Aorta (tissue), 5 donors: ENCODE measurements at places on chromosomes 7 and 10. TPM values are rescaled to one million over a fixed set of nuclear protein-coding genes. Genes with fewer than 3 reads are reported as not detected.

INHBA gene
- total RNA-seq, result 30.8 TPM

GRCh38 chr10:18008986-18009385 is 57.3 kb downstream of the SLC39A12 start:
- DNase-seq, result no peak

ENTPD1 gene
- 110 TPM for total RNA-seq

DNA sequence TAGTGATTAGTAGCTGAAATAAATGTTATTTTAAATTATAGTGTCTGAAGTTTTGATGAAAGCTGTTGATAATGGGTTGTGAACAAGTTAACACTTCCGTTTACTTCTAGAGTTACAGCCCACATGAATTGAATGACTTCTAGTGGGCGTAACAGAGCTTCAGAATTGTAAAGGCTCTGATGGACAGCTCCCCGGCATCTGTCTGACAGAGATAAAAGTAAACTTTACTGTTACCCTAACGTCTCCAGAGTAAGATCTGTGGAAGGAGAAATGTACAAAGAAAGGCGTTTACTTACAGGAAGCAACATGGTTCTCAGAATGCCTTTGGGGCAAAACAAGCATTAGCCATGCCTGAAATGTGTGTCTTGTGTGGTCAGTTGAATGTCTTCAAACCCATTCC is 124.4 kb downstream of the ADARB2 start:
- DNase-seq, result no peak

- DNase-seq, result no peak
Observed at GRCh38 chr10:124124123-124124768, 30.8 kb upstream of the CHST15 start.

DNA sequence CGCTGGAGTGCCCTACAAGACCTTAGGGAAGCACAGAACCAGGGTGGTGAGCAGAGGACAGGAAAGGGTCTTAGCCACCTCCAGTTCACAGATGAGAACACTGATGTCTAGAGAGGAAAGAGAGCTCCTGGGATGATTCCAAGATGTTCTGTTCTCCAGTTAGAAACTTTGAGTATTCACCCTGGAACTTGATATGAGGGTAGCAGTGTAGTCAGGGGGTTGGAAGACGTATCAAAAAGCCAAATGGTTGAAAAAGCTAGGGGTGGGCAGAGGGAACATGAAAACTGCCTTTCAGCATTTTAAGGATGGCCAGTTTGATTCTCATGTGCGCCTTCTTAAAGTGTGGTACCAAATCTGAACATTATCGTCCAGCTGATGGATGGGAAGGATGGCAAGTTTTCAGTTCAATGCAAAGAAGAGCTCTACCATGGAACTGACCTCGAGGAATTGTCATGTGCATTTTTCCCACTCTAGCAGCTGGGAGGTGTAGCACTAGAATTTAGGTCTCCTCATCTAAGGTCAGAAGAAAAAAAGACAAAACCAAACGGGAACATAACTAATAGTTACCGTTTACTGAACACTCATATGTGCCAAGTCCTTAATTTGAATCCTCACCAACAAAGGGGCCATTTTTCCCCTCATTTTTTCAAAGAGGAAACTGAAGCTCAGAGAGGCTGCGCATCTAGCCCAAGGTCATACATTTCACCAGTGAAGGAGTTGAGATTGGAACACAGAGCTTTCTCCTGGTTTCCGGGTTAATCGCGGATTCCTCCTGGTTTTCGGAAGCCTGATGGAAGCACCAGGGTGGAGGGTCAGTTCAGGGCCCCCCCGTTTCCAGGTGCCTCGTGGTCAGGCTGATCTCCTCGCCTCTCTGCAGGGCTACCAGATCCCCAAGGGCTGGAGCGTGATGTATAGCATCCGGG is 6.0 kb upstream of the CYP26A1 start:
- no peak for DNase-seq

- no peak for DNase-seq
Observed at GRCh38 chr7:77752016-77752415, 46.2 kb downstream of the TMEM60 start.

EPHB4 gene
- total RNA-seq, result 71.6 TPM

FAM131B gene
- total RNA-seq, result 2.8 TPM

DNA sequence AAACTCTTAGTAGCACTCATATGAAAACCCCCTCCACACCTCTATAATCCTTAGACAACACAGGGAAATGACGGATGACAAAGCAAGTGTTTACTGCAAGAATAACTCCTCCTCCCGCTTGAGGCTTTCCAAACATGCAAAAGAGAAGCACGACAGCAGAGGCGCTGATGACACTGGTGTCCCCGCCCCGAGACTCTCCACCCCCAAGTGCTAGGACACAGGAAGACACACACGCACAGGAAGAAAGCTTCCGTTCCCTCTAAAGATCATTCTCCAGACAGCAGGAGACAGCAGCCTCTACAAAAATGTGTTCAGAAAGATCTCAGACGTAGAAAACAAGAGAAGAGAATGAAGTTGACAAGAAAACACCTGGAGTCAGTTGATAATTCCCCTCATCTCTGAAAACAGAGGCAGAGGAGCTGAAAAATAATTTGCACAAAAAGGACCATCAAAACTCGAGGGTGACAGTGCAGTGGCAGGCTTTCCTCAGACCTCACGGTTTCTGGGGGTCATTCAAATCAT is 90.2 kb downstream of the DLG5 start:
- DNase-seq, result peak; percentile 75

RNF32 gene
- not detected for total RNA-seq

CC2D2B gene
- 12.2 TPM for total RNA-seq

GRCh38 chr10:71262027-71262426 is 49.7 kb downstream of the UNC5B start:
- DNase-seq, result no peak

GRCh38 chr7:111485701-111486380 is 76.5 kb downstream of the IMMP2L start:
- DNase-seq, result no peak

GIMAP7 gene
- 41.8 TPM for total RNA-seq

EPO gene
- total RNA-seq, result not detected

CDC14C gene
- not detected for total RNA-seq

- no peak for DNase-seq
Observed at GRCh38 chr7:129134356-129134987, 10.0 kb upstream of the TSPAN33 start.

DNA sequence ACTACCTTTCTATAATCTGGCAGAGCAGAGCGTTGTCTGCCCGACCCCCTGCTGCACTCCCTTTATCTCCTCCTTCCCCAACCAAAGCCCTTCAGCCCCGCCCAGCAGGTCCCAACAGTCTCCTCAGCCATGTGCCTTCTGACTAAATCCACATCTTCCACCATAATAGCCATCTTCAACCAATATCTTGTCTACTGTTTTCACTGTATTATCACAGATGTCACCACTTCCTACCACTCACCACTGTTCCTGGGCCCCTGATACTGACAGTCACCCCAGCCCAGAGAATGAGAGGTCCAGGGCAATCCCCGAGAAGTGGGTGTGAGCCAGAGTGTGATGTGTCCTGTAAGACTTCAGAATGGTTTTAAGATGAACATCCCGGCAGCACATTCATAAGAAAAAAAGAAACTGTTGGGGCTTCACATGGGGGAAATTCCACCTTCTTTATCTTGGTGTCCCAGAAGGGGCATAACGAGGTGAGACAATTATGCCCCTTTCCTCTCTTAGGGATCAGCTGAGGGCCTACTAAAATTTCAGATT is 25.3 kb downstream of the CCDC6 start:
- DNase-seq, result no peak

- DNase-seq, result no peak
Observed at GRCh38 chr7:47951374-47951773, 3.1 kb upstream of the PKD1L1 start.

DNA sequence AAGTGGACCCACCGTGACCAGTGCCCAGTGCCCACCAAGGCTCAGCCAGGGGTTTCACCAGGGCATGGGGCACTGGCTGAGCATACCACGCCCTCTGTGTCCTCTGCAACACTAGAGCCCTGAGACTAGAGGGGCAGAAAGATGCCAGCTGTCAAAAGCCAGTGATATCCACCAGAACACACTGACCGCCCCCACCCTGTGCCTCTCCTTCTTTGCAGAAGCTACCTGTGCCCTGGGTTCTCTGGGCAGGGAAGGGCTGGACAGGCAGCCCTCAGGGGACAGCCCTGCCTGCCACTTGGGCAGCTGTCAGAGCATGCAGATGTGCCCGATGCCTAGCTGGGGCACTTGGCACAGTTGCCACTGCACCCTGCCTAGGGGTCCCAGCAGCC is 494 bp downstream of the VSIR start:
- no peak for DNase-seq

- DNase-seq, result peak; percentile 82
Observed at GRCh38 chr10:3886191-3886590, 101.2 kb upstream of the KLF6 start.

HMX2 gene
- total RNA-seq, result not detected

GNAT3 gene
- not detected for total RNA-seq

DNA sequence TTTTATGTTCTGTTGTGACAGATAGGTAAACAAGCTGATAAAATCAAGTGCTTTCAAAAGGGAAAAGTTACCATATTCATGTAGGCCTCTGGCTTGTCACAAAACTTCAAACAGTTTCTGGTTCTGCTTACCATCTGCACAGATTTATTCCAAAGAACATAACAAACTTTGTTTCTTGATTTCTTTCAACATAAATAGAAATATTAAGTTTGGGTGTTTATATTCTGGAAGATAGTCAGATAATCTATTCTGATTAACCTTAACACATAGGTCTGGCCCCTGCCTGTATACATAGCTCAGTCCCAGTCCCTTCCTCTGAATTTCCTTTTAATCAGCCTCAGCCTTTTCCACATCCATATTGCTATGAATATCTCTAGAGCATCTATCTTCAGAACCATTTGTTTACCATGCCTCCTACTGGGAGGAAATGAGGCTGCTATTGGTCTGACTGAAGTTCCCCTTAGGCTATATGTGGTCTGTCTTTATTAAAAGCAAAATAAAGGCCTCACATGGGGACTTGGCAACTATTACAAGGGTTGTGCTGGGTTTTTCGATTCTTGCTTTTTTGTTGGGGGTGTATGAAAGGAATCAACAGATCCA is 319.0 kb downstream of the HPSE2 start:
- DNase-seq, result no peak

GRCh38 chr10:42924484-42924883 is 141.9 kb downstream of the BMS1 start:
- no peak for DNase-seq

GRCh38 chr7:24597014-24597413 is 23.8 kb downstream of the PALS2 start:
- no peak for DNase-seq

DNA sequence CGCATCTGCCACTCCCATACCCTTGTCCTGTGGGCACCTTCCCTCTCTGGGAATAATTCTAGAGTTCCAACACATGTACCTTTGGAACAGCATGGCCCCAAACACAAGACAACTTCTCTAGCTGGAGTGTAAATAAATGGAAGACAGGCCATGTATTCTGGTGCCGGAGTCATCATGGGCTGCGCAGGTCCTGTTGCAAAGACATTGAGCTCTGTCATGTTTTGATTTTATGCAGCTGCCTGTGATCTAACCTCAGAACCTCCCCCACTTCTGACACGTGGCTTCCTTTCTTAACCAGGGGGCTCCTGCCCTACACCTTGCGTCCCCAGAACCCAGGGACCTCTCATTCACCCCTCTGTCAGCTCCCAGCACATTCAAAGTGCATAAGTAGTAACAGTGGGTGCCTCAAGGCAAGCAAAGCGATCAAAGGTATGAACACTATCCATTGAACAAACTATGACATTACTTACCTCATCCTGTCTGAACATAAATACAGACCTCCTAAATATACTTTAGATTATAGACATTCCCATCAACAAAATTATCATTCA is 219.9 kb downstream of the FGFR2 start:
- no peak for DNase-seq

GRCh38 chr7:142590830-142591457 is 158.3 kb upstream of the PRSS1 start:
- no peak for DNase-seq

STEAP1B gene
- total RNA-seq, result 2.8 TPM

GRCh38 chr10:121302541-121303180 is 295.6 kb downstream of the FGFR2 start:
- no peak for DNase-seq

TOMM7 gene
- 250 TPM for total RNA-seq

TMEM26 gene
- total RNA-seq, result 0.54 TPM

- DNase-seq, result no peak
Observed at GRCh38 chr10:29067161-29067560, 221.7 kb upstream of the LYZL1 start.

FAM221A gene
- total RNA-seq, result 8.5 TPM

DNA sequence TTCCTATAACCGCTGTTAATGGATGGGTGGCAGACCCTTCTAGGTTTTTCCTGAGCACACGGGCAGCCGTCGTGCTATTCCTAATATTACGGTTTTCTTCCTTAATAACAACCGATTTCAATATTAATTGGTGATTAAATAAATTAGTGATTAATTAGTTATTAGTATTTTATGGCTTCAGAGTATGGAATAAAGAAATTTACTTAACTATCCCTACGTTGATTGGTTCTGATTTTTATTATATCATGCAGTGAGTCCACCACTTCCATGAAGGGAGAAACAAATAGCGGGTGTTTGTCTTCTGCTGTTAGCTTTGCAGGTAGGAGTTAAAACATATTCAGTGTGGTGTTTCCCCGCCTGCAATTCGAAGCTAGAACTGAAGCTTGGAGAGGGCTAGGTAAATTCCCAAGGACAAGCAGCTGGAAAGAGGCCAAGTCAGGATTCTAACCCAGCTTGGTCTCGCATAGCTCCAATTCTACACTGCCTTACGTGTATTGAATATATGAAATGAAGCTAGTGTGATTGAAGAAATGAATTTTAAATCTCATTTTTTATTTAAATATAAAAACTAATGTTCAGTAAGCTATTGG is 928 bp upstream of the CSTF2T start:
- DNase-seq, result no peak

DNA sequence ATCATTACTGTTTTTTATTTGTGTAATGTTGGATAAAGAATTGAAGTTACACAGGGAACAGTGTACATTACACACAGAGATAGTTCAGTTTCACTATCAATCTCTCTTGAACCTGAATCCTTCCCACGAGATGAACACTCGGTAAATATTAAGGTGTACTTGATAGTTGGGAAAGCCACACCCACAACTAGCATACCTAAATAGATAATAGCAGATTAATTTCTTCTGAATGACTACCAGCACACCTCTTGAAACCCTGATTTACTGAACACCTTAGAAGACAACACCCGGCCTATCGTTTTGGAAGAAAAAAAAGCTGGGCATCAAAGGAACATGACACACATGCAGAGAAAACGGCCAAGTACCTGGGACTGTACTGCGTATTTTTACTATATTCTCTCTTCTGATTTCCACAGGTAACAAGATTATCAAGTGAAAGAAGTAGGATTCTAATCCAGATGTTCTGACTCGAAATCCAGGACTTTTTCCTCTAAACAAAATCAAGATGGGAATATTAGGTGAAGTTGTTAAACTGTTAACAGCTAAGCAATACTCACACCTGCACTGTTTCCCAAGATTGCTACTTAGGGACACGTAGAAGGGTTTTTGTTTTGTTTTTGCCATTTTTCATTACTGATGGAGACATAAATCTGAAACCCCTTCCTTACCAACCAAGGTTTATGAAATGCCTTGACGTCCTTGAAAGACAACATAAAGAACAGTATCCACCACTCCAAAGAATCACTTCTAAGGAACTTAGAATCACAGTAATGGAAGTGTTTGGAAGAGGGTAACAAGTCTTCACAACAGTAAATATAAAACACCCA is 1.0 kb downstream of the CCDC186 start:
- no peak for DNase-seq
